ENCODE measurements at places on chromosomes 12 and 14.

DNA sequence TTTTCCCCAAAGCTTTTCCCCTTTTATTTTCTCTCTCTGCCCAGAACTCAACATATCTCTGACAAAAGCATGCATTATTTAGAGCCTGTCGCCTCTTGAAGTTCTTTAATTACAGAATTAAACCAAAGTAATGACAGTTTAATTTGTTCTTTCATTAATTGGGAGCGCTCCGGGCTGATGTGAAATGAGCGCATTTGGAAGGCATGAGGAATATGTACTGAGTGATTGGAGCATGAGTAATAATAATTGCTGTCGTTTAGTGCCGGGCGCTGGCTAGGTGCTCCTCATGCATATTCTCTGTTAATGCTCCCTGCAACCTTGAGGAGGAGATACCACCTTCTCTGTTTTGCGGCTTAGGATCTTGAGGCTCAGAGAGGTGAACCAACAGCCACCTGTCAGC lies 120.5 kb downstream of the SLC25A47 start:
- DNase-seq: no peak

DNA sequence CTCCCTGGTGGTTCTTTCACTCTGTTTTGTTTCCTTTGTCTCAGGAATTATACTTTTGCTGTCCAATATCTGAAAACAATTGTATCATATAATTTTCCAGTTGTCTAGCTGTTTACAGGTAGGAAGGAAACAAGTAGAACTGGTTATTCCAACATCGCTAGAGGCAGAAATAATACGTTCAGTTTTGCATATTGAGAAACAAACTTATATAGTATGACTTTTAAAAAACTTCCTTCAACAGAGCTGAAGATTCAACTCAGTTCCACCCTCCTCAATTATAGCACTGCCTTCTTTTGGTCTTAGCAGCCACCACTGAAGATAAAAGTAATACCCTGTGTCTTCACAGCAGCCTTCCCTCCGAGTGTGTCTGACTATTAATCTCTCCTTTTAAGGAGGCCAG lies 214.3 kb downstream of the EFCAB11 start:
- no peak for DNase-seq

- DNase-seq: no peak
Measured at GRCh38 chr12:104801005-104801404, 157.1 kb downstream of the SLC41A2 start.

GRCh38 chr14:22469538-22470303 lies 119.3 kb downstream of the DAD1 start:
- no peak for DNase-seq
